ENCODE measurements at places on chromosomes 7 and 10.

GRCh38 chr10:24889639-24890038, 62.8 kb downstream of the PRTFDC1 start:
- no peak for DNase-seq

DNA sequence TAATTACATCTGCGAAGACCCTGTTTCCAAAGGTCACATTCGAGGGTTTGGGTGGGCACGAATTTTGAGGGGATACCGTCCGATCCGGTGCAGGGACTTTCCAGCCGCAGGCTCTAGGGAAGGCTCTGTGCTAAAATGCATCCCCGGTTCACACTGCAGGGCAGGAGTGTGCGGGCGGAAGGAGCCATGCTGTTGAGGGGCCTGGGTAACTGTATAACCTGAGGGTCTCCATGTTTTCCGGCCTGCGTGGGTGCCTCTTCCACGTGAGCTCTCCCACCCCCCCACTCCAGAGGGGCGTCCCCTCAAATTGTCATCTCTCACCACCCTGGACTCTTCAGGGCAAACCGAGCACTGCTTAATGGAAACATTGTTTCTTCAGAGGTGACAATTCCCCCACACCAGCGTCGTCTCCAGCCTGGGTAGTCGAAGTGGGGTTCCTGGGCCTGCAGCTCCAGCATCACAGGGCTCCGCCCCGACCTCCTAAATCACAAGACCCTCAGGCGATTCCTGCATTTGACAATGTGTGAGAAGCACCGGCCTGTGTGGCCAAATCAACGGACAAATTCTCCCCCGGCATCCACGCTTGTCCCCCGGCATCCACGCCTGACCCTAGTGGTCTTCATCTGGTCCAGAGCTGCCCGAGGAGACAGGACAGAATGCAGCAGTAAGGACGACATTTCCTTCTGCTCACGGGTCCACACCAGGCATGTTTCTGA, 51.2 kb downstream of the FOXL3 start:
- no peak for DNase-seq

- DNase-seq, result no peak
These were observed 23.7 kb downstream of the SND1 start for GRCh38 chr7:127675721-127676120.

DNA sequence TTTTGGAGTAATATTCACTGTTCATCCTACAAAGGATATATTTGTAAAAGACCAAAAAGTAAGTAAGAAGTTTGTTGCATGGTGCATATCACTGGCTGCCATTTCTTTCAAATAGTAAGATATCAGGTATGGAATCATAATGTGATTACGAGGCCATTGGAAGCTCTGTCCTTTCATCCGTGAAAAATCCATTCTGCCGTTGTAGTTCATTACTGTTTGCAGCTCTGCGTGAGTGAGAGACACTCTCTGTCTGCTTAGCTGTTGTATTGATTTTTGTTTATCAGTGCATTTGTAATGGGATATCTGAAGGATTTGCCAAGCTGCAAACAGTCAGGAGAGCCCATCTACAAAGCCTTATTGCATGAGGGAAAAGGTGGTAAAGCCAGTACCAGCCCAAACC, 44.1 kb upstream of the SLC39A12 start:
- DNase-seq, result no peak

DNA sequence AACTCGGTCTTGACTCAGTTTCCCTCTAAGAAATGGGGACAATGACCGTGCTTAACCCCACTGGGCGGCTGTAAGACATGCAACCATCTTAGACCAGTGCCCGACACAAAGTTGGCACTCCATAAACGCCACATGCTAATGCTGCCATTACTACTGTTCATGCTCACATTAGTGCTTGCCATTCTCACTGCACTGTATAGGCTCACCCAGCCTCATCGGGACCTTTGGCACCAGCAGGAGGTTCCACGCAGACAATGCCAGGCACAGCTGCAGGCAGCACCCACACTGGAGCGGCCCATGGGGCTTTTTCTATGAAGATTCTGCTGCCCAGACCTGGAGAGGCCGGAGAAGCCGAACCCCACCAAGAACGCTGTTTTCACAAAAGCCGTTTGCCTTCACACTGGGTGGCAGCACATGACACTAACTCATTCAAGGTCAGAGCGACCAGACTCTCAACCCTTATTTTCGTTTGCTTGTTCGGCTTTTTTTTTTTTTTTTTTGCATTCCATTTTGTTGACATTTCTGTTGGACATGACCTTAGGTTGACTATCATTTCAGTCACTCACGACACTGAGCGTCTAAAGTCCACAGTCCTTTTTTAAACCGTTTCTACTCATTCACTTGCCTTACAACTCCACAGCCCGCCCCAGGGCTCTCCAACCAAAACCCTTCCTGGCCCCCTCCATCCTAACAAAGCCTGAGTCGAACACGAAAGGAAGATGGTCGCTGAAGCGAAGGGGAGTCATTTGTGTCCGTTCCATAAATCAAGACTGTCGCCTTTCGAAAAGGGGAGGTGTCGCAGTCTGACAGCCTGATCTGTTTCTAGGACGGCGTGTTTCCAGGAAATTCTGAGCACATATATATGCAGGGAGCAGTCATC, 124.4 kb upstream of the RNF32 start:
- DNase-seq, result no peak

GRCh38 chr10:103765168-103765567, 90.2 kb downstream of the SH3PXD2A start:
- peak; percentile 37 for DNase-seq

DNA sequence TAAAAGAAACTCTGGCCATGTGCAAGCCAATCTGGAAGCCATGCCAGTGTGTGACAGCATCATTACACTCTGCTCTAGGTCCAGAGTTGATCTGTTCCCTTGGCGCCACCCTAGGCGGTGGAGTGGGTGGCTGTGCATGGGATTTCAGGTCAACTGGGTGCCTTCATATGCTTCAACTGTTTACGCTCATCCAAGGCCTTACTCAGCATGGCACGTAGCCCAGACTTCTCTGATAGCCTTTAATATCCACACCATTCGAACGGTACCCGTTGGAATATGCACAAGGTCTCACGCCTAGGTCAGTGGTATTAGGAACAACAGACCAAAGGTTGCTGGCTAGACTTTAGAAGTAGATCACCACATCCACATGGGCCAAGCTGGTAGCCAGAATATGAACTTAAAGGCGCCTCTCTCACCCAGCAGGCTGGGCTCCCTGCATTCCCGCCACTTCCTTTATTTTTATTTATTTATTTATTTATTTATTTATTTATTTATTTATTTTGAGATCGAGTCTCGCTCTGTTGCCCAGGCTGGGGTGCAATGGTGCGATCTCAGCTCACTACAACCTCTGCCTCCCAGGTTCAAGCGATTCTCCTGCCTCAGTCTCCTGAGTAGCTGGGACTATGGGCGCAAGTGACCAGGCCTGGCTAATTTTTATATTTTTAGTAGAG, 18.7 kb upstream of the ACHE start:
- DNase-seq, result no peak

DNA sequence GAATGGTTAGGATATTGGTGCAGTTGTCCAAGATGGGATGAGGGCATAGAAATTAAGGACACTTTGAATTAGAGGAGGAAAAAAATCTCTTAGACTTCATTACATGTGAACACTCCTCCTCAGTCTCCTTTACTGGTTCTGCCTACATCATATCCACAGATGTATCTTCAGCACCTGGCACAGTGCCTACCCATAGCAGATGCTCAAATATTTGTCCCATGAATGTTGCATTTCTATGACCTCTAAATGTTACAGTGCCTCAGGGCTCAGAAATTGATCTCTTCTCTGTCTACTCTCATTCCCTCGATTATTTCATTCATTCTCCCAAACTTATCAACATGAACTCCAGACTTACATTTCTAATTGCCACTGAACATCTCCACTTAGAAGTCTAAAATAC, 17.1 kb downstream of the CNNM1 start:
- no peak for DNase-seq

GRCh38 chr7:85522070-85522469, 335.2 kb upstream of the SEMA3D start:
- no peak for DNase-seq

- DNase-seq, result no peak
These were observed at the start of gene TMEM196 for GRCh38 chr7:19772841-19773760. TSS of gene TMEM196 (minus strand) at chr7:19773617. CDS start at chr7:19772696, 921 bp downstream.

GRCh38 chr7:105136221-105136620, 122.2 kb downstream of the KMT2E start:
- DNase-seq, result no peak

- DNase-seq, result no peak
These were observed 248.5 kb downstream of the BUB3 start for GRCh38 chr10:123402656-123403055.

DNA sequence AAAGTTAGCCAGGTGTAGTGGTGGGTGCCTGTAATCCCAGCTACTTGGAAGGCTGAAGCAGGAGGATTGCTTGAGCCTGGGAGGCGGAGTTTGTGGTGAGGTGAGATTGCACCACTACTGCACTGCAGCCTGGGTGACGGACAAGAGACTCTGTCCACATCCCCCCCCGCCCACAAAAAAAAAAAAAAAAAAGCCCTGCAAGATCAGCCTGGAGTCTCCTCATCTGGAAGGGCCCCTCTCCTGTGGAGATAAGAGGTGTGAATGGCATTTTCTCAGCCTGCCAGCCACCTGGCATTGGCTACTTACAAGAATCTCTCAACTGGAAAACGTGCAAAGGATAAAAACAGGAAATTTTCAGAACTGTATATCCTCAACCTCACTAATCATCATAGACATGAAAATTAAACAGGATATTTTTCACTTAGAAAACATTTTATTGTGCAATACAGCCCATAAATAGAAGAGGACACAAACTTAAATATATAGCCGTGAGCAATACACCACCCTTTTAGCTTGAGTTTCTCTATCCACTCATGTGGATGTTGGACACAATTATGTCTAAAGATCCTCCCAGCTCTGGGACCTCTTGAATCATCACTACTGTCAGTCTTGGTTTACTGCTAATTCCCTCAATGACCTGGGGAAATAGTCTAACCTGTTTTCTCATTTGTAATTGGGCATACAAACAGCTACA, 11.3 kb upstream of the TSPAN15 start:
- no peak for DNase-seq

DNA sequence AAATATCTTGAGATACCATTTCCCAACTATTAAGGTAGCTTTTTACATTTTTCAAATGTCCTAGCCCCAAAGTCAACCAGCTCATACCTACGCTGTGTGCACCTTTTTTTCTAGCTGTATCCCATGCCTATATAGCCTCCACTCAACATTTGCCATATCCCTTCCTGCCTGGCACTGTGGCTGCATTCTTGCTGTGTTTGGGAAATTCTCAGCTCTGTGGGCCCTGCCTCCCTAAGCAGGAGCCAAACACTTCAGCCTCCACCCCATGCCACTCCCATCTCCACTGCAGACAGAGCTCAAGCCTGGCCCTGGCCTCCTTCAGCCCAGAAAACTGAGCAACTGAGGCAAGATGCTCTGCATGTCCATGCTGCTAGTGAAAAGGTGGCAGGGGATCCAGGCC, 141.3 kb downstream of the RAB11FIP2 start:
- no peak for DNase-seq

DNA sequence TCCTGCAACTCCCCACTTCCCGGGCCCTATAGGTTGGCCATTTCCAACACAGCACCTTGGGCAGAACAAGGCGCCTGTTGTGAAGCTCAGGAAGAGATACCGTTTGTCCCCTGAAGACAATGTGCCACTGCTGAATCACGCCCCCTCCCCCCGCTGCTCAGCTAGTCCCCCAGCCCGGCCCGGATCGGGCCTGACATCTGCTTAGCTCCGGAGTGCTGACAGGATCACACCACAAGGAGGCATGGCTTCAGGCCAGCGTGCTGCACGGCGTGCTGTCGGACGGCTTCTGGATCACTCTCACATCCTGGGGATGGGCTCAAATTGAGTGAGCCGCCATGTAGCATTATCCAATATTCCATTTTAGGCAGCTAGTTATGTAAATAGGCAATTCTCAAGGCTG, 62.1 kb upstream of the EFCAB10 start:
- DNase-seq, result no peak

DNA sequence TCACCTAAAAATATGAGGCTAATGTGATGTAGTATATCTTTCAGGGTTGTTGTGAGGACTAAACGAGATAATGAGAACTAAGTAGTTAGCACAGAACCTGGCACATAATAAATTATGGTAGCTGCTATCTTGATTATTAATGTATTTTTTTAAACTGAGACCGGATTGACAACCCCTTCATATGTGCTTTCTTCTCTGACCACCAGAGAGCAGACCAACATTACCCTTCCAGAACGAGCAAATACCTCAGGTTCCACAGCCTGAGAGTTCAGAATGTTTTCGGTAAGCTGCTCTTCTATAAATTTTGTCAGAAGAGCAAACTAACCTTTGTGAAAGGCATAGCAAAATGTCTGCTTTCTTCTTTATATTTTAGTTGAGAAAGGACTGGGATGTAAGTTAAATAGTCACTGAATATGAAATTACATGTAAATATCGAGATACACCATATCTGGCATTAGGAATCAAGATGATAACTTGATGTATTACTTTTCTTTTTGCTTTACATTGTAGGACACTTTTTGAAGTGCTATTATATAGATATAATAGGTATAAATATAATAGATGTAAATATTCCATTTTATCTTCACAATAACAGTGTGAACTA, 13.6 kb upstream of the BPGM start:
- DNase-seq, result no peak

- DNase-seq, result no peak
These were observed 131.8 kb upstream of the WDR11 start for GRCh38 chr10:120719333-120719732.

DNA sequence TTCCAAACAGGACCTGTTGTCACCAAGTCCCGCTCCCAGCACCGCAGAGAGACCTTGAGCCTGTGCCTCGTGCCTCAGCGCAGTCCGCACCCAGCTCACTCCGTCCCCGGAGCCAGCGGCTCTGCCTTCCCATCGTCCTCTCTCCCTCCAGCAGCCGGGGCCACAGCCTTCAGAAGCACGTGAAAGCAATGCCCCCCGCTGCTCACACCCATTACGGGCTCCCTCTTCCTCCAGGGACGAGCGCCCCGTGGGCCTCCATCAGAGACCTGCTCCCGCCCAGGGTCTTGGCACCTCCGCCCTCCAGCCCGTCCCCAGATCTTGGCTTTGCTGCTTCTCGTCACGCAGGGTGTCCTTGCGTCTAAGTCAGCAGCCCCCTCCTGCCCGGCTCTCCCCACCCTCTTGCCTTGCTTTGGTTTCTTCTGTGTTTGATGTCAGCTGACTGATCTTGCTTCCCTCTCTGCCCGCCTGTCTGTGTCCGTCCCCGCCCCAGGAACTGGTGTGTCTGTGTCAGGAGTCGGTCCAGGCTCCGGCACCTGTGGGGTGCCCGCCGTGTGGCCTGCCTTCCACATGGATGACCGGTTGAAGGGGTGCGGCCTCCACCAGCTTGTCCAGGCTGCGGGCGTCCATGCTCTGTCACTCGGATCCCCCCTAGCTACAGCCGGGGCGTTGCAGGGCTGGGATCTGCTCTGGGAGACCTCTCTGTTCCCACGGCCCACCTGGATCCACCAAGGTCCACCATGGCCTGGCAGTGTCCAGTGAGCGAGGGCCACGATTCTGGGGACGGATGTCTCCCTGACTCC, 61.9 kb downstream of the FOXL3 start:
- no peak for DNase-seq

- DNase-seq, result no peak
These were observed 135.5 kb downstream of the BICC1 start for GRCh38 chr10:58648131-58648530.

- DNase-seq, result no peak
These were observed 43.1 kb upstream of the SNX13 start for GRCh38 chr7:17983221-17984062.

- DNase-seq, result no peak
These were observed 31.7 kb downstream of the CISD1 start for GRCh38 chr10:58300676-58301075.

GRCh38 chr7:103751311-103751880, 238.1 kb downstream of the RELN start:
- DNase-seq, result no peak

GRCh38 chr10:18565006-18565405, 86.4 kb downstream of the NSUN6 start:
- DNase-seq, result no peak

- DNase-seq, result no peak
These were observed 24.1 kb upstream of the FFAR4 start for GRCh38 chr10:93542358-93542791.

Measured in natural killer cell (primary cell).